ENCODE measurements at places on chromosomes 5 and 9. TPM values are rescaled to one million over a fixed set of nuclear protein-coding genes. Genes with fewer than 3 reads are reported as not detected.
A peak's percentile ranks its signal among the peaks of the same experiment; 100 is the strongest.

DNA sequence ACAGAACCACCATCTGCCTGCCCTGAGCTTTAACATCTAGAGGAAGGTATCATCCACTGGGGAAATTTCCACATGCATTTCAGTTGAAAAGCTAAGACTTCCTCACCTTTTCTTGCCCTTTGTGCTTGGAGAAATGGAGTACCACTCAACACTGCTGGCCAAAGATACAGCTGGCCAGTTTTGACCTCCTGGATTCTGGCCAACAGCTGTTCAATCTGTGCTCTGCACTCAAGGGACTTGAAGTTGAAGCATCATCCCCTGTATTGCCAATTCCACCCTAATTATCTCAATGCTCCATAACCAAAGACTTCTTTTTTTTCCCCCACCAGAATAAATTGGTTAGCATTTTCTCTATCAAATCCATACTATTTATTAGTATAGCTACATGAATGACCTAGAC is 70.4 kb upstream of the PRDM9 start:
- H3K4me1 ChIP-seq, result no peaks in the 10 kb centered on the region
- H3K4me3 ChIP-seq, result no peak overlapping the region
- DNase-seq, result no peak
- H3K27ac ChIP-seq, result no peak overlapping the region
- H3K27me3 ChIP-seq, result no peaks in the 10 kb centered on the region
- no peaks in the 10 kb centered on the region for H3K36me3 ChIP-seq

SLC36A3 gene
- polyA plus RNA-seq, result not detected

- no peak overlapping the region for H3K27ac ChIP-seq
- peaks cover 19% of the 10 kb centered on the region for H3K27me3 ChIP-seq
- DNase-seq, result no peak
These were observed 163.1 kb downstream of the LRRC70 start for GRCh38 chr5:62741761-62742160.

GRCh38 chr5:16457853-16458252 is 7.7 kb downstream of the ZNF622 start:
- H3K27me3 ChIP-seq, result no peaks in the 10 kb centered on the region
- H3K27ac ChIP-seq, result peak overlapping the region; percentile 40
- H3K4me3 ChIP-seq, result no peak overlapping the region

- peaks cover 1% of the 10 kb centered on the region for H3K27me3 ChIP-seq
- H3K4me3 ChIP-seq, result no peak overlapping the region
- DNase-seq, result no peak
- H3K4me1 ChIP-seq, result no peaks in the 10 kb centered on the region
These were observed 297.2 kb downstream of the DRD1 start for GRCh38 chr5:175146733-175147132.

DNA sequence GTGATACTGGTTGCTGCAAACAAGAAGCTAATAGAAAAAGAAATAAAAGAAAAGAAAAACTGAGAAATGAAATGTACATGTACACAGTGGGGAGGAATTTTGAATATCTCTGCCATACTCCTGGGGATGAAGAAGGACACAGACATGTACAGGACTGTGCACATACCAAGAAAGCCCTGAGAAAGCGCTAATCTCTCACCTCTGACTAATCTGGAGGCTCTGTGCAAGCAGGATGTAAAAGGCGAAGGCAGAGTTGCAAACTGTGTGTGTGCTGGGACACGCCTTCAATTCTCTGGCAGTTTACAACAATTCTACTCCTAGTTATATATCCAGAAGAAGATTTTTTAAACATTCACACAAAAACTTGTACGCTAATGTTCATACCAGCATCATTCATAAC is 211.4 kb downstream of the KIAA0825 start:
- DNase-seq, result no peak
- H3K4me1 ChIP-seq, result no peaks in the 10 kb centered on the region
- no peak overlapping the region for H3K27ac ChIP-seq
- H3K27me3 ChIP-seq, result no peaks in the 10 kb centered on the region
- H3K36me3 ChIP-seq, result peaks cover 25% of the 10 kb centered on the region
- no peak overlapping the region for H3K4me3 ChIP-seq

TMC1 gene
- polyA plus RNA-seq, result not detected

CDO1 gene
- polyA plus RNA-seq, result not detected

DNA sequence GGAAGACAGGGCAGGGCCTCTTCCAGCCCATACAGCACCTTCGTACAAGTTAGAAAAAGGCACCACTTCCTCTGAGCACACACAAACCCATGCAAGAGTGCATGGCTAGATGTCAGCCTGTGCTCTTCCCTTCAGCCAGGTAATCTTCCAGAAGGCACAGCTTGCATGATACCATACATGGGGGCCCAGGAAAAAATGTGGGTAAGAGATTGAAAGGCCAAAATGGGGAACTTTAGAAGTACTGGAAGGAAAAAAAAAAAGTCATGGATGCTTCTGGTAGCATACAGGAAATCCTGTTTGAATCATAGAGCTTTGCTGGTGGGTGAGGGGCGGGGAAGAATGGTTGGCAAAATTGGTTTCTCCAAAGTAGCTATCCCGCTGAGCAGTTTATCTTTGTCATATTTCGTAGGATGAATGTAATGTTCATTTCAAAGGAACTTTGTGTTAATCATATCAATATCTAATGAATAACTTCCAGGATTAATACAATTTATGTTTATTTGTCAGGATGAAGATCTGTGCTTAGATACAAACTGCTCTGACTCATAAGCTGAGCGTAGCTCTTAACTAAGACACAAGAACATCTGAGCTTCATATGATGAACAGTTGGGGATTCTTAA is 78.2 kb upstream of the MAP3K1 start:
- no peaks in the 10 kb centered on the region for H3K36me3 ChIP-seq
- H3K27ac ChIP-seq, result peak overlapping the region; percentile 49
- no peak for DNase-seq
- no peaks in the 10 kb centered on the region for H3K27me3 ChIP-seq
- peaks cover 38% of the 10 kb centered on the region for H3K4me1 ChIP-seq

DNA sequence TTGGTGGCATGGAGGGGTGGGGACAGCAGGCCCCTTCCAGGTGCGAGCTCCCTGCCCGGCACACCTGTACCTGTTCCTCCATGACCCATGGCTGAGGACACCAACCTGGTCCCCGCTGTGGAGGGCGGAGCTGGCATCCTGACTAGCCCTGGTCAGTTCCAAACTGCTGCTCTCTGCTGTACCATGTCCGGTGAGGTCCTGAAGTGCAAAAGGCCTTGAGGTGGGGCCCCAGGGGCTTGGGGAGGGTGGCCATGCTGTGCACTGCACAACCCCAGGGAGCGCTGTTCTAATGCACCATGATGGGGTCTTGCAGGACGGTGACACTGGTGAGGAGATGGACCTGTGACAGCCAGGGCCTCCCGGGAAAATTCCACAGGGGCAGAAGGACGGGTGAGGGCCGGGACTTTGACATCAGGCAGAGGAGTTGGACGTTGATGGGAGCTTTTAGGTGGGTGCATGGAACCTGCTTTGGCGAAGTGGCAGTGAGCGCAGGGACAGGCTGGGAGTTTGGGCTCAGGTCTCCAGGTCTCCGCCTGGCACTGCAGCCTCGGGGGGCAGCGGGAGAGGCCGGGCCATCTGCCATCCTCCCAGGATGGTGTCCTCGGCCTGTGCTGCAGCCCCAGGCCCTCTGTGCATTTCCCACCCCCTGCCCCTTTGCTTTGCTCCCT is 38.9 kb downstream of the COL5A1 start:
- no peak for DNase-seq
- no peak overlapping the region for H3K4me3 ChIP-seq
- H3K27ac ChIP-seq, result peak overlapping the region; percentile 41
- peaks cover 8% of the 10 kb centered on the region for H3K36me3 ChIP-seq

MARCOL gene
- not detected for polyA plus RNA-seq

HAUS6 gene
- 4.7 TPM for polyA plus RNA-seq

- DNase-seq, result peak; percentile 88
- peaks cover 31% of the 10 kb centered on the region for H3K36me3 ChIP-seq
- no peaks in the 10 kb centered on the region for H3K27me3 ChIP-seq
These were observed at the start of gene TRIM52 for GRCh38 chr5:181260720-181261319. TRIM52 (minus strand) TSS chr5:181261143; CDS start chr5:181260813, 330 bp downstream.

GRCh38 chr9:102087141-102087540 is 348.7 kb upstream of the GRIN3A start:
- no peak overlapping the region for H3K27ac ChIP-seq
- H3K27me3 ChIP-seq, result no peaks in the 10 kb centered on the region
- H3K4me3 ChIP-seq, result no peak overlapping the region
- no peak for DNase-seq
- no peaks in the 10 kb centered on the region for H3K36me3 ChIP-seq

DNA sequence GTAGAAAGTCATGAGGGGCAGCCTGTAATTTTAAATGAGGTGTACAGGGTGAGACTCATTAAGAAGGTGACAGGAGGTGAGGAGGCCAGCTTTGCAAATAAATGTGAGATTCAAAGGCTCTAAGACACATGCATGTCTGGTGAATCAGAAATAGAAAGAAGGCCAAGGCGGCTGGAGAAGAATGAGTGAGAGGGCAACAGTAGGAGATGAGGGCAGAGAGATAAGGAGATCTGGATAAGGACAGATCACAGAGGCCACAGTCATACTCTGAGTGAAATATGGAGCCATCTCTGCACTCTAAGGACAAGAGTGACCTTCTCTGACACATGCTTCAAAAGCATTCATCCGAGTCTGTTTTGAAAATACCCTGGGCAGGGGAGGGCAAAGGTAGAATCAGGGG is 90.7 kb downstream of the RAD23B start:
- H3K27ac ChIP-seq, result no peak overlapping the region
- H3K27me3 ChIP-seq, result peaks cover 3% of the 10 kb centered on the region
- DNase-seq, result no peak

GRCh38 chr9:92723299-92723625 is 41.4 kb downstream of the BICD2 start:
- no peak for DNase-seq
- peaks cover 6% of the 10 kb centered on the region for H3K36me3 ChIP-seq
- no peak overlapping the region for H3K4me3 ChIP-seq
- H3K27ac ChIP-seq, result peak overlapping the region; percentile 48
- H3K27me3 ChIP-seq, result no peaks in the 10 kb centered on the region
- H3K4me1 ChIP-seq, result peaks cover 23% of the 10 kb centered on the region

BTNL3 gene
- polyA plus RNA-seq, result not detected

DNA sequence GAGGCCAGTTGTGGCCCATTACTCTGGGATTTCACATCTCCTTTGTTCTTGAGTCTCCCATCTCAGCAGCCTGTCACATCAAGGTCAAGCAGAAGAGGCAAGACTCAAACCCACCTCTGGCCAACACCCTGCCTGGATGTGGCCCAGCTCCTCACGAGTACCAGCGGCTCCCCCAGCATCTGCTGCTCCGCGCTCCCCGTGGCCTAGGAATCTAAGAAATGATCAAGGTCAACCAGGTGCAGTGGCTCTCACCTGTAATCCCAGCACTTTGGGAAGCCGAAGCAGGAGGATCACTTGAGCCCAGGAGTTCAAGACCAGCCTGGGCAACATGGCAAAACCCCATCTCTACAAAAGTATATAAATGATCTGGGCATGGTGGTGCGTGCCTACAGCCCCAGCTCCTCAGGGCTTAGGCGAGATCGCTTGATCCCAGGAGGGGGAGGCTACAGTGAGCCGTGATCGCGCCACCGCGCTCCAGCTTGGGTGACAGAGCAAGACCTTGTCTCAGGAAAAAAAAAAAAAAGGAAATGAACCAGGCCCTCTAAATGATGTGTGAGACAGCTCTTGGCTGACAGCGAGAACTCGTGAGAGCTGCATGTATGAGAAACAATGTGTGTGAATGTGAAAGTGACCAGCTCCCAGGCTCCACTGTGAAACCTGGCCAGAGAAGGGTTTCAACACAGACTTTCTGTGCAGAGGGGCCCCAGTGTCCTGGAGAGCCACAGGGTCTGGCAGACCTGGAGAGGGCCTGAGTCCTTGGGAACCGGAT is 61.6 kb upstream of the ANGPTL2 start:
- H3K27me3 ChIP-seq, result no peaks in the 10 kb centered on the region
- peaks cover 3% of the 10 kb centered on the region for H3K4me1 ChIP-seq
- H3K4me3 ChIP-seq, result no peak overlapping the region
- H3K36me3 ChIP-seq, result peaks cover 18% of the 10 kb centered on the region
- DNase-seq, result no peak

DNA sequence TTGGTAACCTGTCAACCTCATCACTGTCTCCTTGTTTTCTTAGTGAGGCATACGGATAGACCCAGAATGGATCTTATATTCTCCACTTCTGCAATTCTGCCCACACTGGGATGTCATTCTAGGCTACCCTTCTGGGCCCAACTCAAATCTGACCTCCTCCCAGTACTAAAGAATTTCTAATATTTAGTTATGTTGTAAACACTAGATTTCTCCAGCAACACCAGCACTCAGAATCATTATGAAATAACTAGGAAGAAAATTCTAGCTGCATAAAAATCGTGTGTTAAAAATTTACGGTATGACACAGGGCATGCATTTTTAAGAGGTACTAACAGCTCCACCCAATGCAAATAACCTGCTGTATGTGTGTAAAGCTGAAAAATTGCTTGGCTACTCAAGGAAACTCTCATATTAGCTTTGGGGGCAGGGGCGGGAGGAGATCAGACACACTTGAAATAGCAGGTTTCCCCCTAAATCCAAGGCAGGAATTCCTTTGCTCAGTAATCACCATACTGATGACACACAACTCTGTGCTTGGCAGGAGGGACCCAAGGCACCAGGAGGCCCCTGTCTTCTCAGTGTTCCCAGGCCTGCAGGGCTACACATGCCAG is 27.3 kb downstream of the MACROH2A1 start:
- H3K4me1 ChIP-seq, result peaks cover 33% of the 10 kb centered on the region
- no peaks in the 10 kb centered on the region for H3K27me3 ChIP-seq
- no peak for DNase-seq
- no peak overlapping the region for H3K4me3 ChIP-seq
- H3K27ac ChIP-seq, result no peak overlapping the region

GRCh38 chr9:129108805-129109536 is 1.6 kb downstream of the CRAT start:
- peak overlapping the region; percentile 61 for H3K27ac ChIP-seq
- peak overlapping the region; percentile 97 for H3K4me3 ChIP-seq
- no peaks in the 10 kb centered on the region for H3K36me3 ChIP-seq

NR2F1-AS1 gene
- polyA plus RNA-seq, result not detected

DNA sequence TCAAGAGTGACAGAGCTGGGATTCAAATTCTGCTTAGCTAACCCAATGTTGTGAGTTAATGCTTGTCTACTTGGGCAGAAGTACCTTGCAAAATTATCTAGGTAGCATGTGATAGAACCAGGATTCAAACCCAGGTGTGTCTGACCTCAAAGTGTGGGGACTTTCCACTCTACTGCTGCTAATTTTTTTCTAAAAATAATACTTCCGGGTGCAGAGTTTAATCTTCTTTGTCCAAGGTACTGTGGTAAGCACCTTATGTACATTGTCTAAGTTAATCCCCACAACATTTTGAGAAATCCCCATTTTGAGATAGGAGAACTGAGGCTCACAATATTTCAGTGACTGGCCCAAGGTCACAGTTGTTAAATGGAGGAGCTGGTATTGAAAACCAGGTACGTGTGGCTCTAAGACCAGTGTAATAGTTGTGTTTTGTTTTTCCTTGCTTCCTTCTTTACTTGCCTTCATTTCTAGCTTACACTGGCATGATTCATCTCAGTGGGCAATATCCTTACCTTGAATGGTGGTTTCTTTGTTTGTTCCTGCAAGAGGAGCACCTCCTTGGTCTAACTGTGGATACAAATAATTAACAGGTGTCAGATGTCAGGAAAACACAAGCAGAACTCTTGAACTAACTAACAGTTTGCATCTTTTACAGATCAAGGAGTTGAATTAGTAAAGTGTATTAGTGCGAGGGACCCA is 7.5 kb downstream of the ALDOB start:
- no peak overlapping the region for H3K4me3 ChIP-seq
- peaks cover 3% of the 10 kb centered on the region for H3K4me1 ChIP-seq
- peaks cover 22% of the 10 kb centered on the region for H3K36me3 ChIP-seq
- DNase-seq, result no peak
- H3K27ac ChIP-seq, result no peak overlapping the region

SLC6A7 gene
- polyA plus RNA-seq, result not detected

SMIM33 gene
- polyA plus RNA-seq, result 0.30 TPM

- no peaks in the 10 kb centered on the region for H3K36me3 ChIP-seq
- H3K27ac ChIP-seq, result no peak overlapping the region
- DNase-seq, result no peak
These were observed 363.6 kb upstream of the TYRP1 start for GRCh38 chr9:12329623-12329985.

SLC23A1 gene
- polyA plus RNA-seq, result not detected

LHX3 gene
- not detected for polyA plus RNA-seq

Data from naive thymus-derived CD8-positive, alpha-beta T cell (primary cell).